T-helper 1 cell (primary cell): ENCODE measurements at places on chromosomes 1 and 21.

DNA sequence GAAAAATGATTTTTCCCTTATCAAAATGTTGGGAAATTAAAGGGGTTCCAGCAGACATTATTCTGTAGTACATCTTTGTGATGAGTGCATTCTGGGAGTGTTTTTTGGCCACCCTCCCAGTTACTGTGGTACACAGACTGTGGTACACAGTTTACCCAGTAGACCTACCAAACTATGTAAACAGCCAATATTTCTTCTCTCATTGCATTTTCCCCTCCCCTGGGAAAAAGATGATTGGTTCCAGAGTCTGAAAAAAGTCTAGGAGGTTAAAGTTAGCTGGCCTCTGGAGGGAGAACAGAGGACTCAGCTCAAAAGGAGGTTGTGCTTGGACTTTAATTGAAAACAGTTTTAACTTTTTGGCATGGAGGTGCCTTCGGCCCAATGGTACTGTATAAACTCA is 42.5 kb downstream of the PGM1 start:
- no peak for DNase-seq

DNA sequence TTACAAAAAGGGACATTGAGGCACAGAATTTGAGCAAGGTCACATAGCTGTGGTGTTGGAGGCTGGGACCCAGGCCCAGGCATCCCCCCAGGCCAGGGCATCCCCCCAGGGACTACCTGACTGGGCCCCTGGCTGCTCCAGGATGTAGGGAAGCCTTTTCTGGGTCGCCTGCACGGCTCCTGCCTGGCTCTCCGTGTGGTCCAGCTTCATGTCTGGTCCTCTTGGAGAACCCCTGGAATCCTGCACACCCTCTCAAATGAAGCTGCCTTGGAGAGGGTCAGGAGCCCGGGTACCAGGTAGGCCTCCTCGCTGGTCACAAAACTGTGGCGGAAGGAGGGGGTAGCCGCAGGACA is 919 bp upstream of the CELSR2 start:
- no peak for DNase-seq

GRCh38 chr1:63318201-63318979 is 4.0 kb upstream of the FOXD3 start:
- DNase-seq: no peak

GRCh38 chr1:25095635-25096200 is 136.6 kb downstream of the SYF2 start:
- no peak for DNase-seq

DNA sequence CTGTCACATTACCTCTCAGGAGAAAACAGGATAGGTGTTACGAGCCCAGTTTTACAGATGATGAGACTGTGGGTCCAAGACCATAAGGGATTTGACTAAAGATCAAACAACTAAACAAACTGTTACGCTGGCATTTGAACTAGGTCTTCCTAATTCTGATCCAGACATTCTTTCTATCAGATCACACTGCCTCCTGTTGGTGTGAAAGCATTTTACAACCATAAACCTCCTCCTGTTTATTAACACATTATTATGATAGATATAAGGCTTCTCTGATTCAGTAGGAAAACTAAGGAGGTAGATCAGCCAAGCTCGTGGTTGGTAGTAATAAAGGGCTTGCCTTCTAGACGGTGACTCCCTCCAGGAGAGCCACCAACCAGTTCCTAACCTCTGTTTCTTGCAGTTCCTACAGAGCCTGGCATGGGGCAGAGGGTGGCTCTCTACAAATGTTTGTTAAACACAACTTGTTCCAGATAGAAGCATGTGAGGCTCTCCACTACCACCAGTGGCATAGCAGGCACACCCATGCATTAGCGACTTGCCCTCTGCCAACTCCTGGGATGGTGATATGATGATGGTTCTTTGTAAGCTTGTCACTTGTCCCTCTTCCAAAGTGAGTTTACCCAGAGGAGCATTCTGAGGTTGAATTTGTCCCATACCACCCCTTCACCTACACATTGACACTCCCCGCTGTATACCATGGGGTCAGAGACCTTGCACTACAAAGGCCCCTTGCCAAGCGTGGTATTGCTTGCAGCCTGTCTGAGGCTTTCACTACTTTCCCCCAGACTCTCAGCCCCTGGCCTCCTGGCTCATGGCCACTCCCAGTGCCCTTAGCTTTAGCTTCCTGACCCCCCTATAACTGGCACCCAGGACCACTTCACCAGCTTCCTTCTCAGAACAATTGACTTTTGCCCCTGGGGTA is 96.4 kb upstream of the HOOK1 start:
- no peak for DNase-seq
